M059J (cell line): ENCODE measurements at places on chromosomes 7 and 10.

- no peak for DNase-seq
Measured at GRCh38 chr10:103851261-103851660, 4.1 kb downstream of the SH3PXD2A start.

GRCh38 chr7:115910541-115911164 lies 119.9 kb downstream of the TFEC start:
- peak; percentile 45 for DNase-seq

GRCh38 chr7:131105294-131105798 lies 222.3 kb upstream of the MKLN1 start:
- peak; percentile 15 for DNase-seq

DNA sequence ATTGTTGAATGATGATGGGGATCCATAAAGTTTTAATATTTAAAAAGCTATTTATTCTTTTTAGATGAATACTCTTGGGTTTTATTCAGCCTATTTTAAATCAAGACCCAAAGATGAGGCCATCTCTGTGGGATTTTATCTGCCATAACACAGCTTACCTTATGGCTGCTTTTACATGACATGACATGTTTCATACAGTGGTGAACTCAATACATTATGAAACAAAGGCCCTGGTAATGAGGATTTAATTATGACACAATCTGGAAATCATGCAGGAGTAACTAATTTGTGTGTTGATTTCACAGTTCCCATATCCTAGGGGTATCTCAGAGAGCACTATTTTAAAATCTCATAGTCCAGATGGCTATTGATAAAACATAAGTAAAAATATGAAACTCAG lies 661.8 kb upstream of the FZD8 start:
- DNase-seq: no peak

- no peak for DNase-seq
Measured at GRCh38 chr10:35153716-35154115, 27.1 kb downstream of the CREM start.

DNA sequence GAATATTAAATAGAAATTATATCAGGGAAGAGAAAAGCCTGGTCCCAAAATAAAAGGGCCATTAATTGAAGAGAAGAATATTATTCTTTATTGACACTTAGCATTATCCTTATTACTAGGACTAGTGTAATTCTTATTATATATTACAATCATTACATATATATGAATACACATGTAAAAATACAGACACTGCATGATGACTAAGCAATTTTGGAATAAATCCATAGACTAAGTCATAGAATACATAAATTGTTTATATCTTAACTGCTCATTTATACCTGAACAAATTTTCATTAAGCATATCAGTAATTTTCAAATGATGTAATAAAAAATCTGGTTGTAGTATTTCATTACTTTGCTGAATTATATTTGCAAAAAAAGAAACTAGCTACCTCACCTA lies 29.7 kb upstream of the SLC13A1 start:
- DNase-seq: no peak

GRCh38 chr7:90262438-90262837 lies 17.5 kb downstream of the CFAP69 start:
- DNase-seq: peak; percentile 58

- peak; percentile 88 for DNase-seq
Measured at GRCh38 chr7:142808802-142809583, 38.2 kb downstream of the PRSS2 start.

DNA sequence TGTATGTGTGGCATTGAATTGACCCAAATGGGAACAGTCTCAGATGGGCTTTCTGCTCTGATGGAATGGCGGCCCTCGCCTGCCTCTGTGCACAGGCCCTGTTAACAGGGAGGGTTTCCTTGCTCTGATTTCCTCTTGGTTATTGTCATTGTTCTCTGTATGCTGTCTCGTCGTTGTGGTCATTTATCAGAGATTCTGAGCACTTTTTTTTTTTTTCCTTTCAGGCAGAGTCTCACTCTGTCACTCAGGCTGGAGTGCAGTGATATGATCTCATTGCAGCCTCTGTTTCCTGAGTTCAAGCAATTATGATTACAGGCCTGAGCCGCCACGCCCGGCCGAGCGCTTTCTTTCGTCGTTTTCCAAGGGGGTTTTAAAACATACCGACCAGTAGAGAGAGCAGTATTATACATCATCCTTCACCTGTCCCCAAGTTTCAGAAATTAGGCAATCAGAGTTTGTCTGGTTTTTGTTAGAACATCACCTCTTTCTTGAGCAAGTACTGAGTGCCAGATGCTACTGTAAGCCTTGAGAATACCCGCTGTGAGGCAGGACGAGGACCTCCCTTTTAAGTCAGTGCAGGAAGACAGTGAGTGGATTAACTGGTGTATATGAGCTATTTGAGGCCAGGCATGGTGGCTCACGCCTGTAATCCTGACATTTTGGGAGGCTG lies 6.5 kb downstream of the CHST12 start:
- no peak for DNase-seq

- DNase-seq: no peak
Measured at GRCh38 chr10:71584902-71585563, 134.5 kb downstream of the C10orf105 start.

DNA sequence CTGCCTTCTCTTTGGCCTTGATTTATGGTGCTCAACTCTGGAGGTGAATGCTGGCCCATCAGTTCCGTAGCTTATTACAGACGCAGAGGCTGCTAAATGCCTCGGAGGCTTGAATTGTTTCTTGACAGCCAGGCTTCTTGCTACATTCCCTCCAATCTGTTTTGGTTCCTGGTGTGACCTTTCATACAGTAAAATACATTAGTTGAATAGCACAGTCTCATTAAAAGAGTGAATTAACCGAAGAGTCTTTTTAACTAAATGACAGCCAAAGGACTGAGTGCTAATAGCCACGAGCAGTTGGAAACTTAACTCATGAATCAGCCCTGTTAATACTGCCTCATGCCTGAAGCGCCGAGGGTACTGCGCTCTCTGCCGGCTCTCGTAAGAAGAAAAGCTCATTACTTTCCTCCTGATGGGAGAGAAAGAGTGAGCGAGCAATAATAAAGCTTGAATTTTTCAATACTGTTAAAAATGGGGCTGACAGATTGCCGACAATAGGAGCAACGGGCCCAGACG lies 236.4 kb upstream of the GPR26 start:
- DNase-seq: peak; percentile 30

GRCh38 chr7:40749877-40750276 lies 615.1 kb downstream of the SUGCT start:
- DNase-seq: peak; percentile 82

GRCh38 chr7:39557911-39558310 lies 8.3 kb upstream of the YAE1 start:
- DNase-seq: no peak

DNA sequence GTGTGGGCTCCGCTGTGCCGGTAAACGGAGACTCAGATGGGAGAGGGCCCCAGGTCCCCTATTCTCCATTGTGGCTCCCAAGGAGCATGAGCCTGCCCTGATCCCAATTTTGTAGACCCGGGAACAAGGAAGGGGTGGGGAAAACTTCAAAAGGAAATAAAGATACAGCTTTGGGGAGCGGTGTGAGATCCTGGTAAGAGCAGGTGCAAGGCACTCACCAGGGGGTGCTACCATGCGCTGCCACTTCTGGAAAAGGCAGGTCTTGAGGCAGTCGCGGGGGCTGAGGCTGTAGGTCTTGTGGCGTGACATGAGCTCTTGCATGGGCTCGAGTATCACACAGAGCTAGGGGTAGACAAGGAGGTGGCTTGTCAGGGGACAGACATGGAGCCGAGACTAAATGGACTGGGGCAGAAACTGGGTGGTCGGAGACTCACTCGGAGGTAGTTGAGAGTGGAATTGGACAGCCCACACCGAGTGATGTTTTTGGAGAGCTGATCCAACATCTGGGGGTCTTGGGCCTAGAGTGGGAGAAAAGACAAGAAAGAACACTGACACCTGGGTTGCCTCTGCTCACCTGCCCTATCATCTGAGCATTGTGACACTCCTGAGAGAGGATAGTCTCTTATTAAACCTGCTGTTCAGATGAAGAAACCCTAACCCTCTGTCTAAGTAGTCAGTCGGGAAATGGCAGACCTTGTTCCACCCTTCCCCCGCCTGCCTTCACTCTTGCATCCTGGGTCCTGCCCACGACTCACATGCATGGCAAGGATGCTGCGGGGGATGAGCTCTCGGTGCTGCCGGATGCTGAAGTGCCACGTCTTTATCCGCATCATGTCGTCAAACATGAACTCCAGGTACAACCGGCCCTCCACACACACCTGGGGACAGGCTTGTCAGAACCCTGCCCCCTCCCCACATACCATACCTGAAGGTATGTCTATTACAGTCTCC lies 10.7 kb downstream of the LDB1 start:
- no peak for DNase-seq

GRCh38 chr7:141663081-141663849 lies 38.7 kb downstream of the DENND11 start:
- DNase-seq: no peak

- peak; percentile 83 for DNase-seq
Measured at GRCh38 chr10:28077889-28078288, 79.0 kb upstream of the ODAD2 start.

DNA sequence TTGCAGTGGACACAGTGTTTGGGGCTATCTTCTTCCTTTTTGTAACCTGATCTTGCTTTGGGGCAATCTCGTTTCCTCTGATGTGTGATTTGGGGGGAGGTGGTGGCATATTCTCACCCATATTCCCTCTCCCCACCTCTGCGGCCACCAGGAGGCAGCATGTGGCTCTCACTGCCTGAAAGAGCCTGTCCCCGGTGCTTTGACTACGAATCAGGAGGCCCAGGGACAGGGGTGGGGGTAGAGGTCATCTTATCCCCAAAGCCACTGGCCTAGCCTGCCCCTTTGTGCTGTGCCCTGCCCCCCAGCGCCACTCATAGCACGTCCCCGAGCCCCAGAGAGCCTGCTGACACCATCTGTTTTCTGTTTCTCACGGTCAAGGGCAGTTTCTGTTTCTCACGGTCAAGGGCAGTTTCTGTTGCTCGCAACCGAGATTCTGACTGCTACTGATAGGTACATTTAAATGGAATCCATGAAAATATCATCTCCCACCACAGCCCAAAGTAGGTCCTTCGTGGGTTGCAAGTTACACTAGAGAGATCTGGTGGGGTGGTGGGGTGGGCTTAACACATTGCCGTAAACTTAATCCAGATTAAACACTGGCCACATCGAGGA lies 28.2 kb downstream of the PHYH start:
- no peak for DNase-seq

GRCh38 chr7:114916261-114916892 lies 5.5 kb upstream of the MDFIC start:
- no peak for DNase-seq

DNA sequence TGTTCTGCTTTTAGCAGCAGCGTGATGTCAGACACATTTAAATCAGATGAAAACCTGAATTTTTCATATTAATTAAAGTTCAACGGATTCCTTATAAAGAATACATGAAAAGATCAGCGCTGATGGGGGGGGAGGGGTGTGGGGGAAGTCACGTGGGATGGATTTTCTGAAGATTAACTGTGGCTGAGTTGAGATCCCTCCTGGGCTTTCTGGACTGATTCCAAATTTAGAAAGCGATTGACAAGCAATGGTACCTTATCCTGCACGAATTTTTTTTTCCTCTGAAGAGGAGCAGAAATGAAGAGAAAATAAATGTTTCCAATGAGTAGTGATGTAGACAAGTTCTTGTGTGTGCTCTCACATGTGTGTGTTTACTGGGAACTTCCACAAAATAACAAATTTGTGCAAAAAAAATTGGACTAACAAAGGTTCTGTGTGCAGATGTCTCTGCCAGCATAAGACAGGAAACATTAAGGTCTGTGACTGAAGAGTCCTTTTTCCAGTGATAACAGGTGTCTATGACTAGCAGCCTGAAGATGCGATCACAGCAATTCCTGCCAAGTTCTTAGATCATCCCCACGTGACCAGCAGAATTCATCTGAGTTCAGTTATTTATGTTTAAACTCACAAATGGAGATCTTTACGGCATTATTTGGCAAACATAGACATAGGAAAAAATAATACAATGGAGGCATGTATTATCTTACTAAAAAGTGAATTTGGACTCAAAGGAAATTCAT lies 585.2 kb upstream of the CELF2 start:
- no peak for DNase-seq

GRCh38 chr10:23433701-23434100 lies 5.2 kb upstream of the OTUD1 start:
- DNase-seq: no peak

DNA sequence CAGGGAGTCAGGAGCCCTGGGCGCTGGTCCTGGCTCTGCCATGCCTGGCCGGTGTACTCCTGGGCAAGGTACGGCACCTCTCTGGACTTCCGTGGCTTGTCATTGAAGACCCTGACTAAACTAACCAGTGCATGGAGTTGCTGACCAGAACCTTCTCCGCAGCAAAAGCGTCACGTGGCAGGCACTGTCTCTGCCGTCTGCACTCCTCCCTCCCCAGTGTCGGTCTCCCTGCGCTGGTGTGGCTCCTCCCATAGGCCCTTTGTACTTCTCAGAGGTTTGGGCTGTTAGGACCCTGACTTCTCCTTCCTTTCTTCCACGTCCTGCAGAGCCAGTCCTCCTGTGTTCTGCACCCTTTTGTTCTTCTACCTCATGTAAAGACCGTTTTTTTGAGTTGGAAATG lies 100.6 kb upstream of the CREB5 start:
- no peak for DNase-seq

DNA sequence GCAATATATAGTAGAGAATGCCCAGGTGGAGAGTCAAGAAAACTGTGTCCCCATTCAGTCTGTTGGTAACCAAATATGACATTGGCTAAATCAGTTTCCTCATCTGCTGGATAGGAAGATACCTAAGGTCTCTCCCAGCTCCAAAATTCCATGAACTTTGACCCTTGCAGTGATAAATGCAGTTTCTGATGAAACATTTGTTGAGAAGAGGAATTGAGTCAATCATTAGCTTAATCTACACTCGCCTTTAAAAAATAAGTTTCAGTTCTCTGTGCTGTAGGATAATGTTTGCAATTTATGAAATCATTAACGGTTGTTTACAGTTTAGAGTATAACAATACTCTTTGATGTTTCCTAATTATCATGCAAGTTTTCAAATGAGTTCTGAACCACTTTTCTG lies 38.0 kb upstream of the SLC25A13 start:
- DNase-seq: no peak

GRCh38 chr7:137084607-137085380 lies 216.3 kb downstream of the CHRM2 start:
- peak; percentile 22 for DNase-seq

DNA sequence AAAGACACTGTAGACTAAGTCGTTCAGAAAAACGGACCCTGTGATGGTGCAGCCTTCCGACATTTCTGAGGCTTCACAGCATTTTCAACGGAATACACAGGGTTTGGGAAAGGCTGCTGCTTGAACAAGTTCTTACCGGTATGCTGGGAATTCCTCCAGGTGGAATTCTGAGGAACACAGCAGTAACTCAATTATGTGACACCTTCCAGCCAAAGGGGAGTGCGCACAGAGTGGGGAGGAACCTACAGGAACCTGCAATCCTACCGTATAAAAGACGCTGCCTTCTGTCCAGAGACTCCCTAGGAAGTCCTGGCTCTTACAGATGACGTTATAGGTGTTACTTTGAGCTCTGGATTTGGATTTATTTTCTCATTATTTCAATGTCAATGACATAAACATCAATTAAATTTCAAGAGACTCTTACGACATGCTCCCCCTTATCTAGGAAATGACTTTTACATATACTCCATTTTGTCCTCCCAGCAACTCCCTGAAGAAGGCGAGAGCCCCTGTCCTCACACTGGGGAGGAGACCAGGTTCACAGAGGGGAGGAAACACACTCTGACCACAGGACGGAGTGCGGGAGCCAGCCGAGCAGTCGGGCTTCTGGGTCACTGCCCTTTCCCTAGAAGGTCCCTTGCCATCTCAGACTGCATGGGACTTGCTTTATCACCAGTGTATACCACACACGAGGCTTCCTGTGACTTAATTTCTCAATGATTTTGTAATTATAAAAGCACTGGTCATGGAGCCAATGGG lies 27.9 kb downstream of the VIPR2 start:
- no peak for DNase-seq
